Stimulated activated CD8-positive, alpha-beta memory T cell treated with anti-CD3 and anti-CD28 coated beads, Interleukin-7, amount 100 ng/mL, for 1 hour (primary cell): ENCODE measurements at places on chromosomes 7 and 10.
A peak's percentile ranks its signal among the peaks of the same experiment; 100 is the strongest.

DNA sequence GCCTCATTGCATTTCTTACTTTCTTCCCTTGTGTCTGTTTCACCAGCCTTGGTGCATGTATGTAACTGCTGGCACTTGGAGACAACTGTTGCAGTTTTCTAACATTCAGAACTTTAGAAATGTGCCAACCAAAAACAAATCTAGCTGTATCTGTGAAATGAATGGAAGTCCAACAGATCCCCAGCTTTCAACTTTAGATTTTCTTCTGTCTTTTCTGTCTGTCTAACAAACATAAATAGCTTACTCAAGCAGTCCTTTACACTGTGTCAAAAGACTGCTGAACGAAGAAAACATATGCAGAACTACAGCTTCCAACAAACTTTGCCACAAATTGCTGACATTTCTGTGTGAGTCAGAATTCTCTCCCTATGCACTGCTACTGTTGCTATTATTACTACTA lies 30.9 kb downstream of the SORCS1 start:
- DNase-seq = no peak

- DNase-seq = no peak
Observed at GRCh38 chr10:97762816-97763215, 9.0 kb downstream of the SFRP5 start.

- no peak for DNase-seq
Observed at GRCh38 chr10:124875596-124875995, 66.3 kb upstream of the ZRANB1 start.

DNA sequence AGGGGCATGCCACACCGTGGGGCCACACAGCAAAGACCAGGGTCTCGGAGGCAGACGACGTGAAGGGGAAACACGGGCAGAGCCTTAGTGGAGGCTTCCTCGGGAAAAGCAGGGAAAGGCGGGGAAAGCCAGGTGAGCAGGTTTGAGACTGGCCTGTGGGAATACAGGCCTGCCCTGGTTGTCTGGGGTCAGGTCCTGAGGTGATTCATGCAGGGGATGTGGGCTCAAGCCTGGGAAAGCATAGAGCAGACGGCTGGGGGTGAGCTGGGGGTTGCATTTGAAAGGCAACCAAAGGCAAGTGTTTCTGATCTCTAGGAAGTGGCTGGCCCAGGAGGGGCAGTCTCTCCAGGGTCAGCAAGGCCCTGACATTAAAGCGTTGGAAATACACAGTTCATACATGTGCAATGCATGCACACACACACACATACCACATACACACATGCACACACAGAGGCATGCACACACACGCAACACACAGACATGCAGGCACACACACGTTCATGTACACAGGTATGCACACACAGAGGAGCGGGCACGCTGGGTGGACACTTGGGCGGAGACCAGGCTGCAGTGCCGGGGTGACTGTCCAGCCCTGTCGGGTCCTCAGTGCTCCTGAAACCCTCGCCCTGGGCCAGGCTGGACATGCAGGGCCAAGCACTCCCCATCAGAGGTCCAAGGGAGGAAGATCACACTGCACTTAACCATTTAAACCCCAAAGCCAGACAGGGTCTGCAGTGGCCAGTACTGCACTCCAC lies 51.8 kb downstream of the DPYSL4 start:
- DNase-seq = no peak

- DNase-seq = no peak
Observed at GRCh38 chr7:121480566-121481335, 84.6 kb upstream of the FAM3C start.

DNA sequence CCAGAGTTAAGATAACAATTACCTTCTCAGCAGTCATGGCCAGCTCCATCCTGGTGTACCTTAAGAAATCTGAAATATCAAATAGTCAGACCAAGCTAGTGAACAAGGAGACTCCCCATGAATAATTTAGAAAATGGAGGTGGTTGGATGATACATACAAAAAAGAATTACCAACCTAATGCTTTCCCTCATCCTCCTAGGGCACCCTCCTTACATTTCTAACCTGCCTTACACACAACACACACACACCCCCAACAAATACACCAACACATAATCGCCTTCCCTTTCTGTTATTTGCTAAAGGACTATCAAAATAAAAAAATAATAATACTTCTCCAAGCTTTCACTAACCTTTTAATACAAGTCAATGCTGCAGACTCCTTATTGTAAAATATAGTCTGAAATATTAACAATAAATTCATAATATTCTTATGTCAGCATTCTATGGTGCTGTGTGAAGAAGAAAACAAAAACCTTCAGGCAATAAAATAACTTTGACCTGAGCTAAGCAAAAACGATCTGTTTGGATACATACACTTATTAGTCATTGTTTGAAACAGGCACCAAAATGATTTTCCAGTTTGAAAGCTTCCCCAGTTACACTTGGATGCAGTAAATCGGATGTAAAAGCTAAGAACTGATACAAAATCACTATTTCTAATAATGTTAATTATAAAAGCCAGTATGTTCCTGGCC lies 3.4 kb downstream of the TWIST1 start:
- DNase-seq = no peak

DNA sequence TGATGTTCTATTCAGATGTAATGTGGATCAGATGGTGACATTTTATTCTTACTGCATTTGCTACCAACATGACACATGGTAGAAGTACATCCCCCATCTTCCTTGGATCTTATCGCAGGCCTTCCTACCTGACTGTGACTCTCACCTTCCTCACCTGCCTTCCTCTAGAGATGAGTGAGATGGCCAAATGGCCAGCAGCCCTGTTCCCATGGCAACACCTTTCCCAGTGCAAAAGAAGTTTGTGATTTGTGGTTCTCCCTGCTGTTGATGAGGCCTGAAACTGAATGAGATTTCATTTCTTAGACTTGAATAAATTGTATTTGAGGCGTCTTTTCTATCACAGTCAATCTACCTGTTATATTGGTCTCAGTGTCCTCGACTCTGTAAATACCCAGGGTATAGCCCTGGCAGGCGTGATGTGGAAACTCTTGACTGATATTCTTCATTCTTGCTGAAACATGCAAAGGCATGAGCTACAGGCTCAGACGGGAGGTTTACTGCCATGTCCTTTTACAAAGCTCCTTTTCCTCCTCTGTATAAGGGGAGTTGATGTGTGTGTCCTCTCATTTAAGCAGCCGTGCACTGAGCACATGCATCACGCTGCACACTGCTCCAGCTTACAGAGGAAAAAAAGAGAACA lies 440.7 kb upstream of the AKR1E2 start:
- DNase-seq = no peak

DNA sequence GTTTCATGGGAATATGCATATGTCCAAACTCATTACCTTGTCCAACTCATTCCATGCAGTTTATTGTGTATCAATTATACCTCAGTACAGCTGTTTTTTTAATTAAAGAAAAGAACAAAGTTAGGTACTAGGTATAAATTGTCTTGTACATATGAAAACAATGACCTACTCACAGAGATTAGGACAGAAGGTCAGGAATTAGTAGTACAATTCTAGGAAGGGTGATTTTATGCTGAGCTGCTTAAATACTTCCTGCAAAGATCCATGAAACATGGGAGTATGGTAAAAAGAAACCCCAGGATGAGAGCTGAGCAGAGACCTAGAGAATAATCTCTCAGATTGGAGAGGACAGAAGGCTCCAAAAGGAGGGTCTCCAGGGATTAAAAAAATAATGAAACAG lies 13.8 kb upstream of the KDM7A start:
- no peak for DNase-seq

- no peak for DNase-seq
Observed at GRCh38 chr10:113506476-113506875, 46.4 kb upstream of the HABP2 start.

- DNase-seq = no peak
Observed at GRCh38 chr10:10850214-10850613, 167.5 kb upstream of the CELF2 start.

- DNase-seq = no peak
Observed at GRCh38 chr10:53839440-53840039, 961.5 kb downstream of the PCDH15 start.

DNA sequence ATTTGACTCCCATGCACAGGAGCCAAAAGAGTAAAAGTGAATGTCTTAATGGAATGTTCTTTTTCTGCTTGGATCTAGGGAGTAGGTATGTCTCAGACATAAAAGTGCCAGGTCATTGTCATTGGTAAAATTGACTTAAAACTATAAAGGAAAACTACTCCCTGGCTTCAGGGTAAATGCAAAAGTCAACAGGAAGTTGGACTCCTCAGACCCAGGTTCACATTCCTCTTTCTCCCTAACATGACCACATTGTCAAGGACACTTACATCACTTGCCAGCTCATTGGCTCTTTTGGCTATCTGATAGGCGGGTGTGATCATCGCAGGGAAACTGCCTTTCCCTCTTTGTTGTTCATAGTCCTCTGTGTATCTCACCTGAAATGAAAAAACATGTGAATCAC lies 13.7 kb downstream of the NRAP start:
- DNase-seq = no peak

GRCh38 chr10:124436191-124436638 lies 13.6 kb downstream of the NKX1-2 start:
- DNase-seq = no peak

DNA sequence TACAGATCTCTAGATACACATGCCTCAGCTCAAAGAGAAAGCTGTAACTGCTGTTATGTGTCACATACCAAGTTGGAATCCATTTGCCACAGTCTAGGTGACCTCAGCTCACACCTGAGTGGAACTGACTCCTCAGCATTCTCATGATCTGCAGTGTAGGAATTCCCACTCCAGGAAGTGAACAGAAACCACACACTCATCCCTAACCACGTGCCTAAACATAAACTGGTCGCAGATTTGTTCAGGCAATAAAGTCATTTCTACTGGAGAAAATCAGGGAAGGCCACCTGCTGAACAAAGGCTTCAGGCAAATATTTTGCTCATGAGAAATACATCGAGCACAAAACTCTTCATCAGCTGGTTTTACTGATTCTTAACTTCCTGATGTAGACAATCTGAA lies 23.0 kb upstream of the ZMYND11 start:
- DNase-seq = no peak

DNA sequence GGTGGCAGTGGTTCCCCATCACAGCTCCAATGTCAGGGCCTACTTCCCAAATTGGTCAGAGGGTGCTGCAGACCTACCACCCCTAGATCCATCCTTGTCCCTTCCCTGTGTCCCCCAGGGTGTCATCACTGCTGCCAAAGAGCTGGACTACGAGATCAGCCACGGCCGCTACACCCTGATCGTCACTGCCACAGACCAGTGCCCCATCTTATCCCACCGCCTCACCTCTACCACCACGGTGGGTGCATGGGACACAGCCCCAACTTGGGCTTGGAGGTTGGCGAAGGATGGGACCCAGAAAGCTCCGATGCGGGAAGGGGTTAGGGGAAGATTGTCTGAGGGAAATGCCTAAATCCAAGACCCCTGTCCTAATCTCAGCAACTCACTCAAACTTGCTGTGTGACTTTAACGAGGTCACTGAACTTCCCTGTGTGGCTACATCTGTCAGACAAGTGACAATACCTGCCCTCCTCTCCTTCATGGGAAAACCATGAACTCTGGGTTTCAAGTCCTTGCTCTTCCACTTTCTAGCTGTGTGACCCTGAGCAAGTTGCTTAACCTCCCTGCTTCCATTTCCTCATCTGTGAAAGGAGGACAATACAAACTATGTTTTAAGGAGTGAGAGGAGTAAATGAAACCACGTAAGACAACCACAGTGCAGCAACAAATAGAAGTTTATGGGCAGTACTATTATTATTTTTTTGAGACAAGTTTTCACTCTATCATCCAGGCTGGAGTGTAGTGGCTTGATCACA lies 4.9 kb upstream of the VSIR start:
- no peak for DNase-seq

GRCh38 chr10:90919683-90920574 lies 958 bp downstream of the ANKRD1 start:
- DNase-seq = no peak

- no peak for DNase-seq
Observed at GRCh38 chr10:13051126-13051694, 48.8 kb upstream of the OPTN start.

DNA sequence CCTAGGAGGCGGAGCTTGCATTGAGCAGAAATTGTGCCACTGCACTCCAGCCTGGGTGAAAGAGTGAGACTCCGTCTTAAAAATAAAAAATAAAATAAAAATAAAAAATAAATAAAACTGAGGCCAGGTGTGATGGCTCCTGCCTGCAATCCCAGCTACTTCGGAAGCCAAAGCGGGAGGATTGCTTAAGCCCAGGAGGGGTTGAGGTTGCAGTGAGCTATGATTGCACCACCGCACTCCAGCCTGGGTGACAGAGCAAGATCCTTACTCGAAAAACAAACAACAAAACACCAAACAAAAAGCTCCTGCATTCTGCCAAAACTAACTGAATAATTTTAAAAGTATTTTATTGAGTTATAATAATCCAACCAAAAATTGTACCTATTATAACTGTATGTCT lies 36.2 kb downstream of the AGAP4 start:
- DNase-seq = no peak

- DNase-seq = no peak
Observed at GRCh38 chr10:88974012-88974411, 16.6 kb upstream of the FAS start.

- no peak for DNase-seq
Observed at GRCh38 chr10:92837456-92837855, 10.9 kb upstream of the EXOC6 start.

GRCh38 chr10:26717476-26717875 lies 20.0 kb downstream of the PDSS1 start:
- no peak for DNase-seq

DNA sequence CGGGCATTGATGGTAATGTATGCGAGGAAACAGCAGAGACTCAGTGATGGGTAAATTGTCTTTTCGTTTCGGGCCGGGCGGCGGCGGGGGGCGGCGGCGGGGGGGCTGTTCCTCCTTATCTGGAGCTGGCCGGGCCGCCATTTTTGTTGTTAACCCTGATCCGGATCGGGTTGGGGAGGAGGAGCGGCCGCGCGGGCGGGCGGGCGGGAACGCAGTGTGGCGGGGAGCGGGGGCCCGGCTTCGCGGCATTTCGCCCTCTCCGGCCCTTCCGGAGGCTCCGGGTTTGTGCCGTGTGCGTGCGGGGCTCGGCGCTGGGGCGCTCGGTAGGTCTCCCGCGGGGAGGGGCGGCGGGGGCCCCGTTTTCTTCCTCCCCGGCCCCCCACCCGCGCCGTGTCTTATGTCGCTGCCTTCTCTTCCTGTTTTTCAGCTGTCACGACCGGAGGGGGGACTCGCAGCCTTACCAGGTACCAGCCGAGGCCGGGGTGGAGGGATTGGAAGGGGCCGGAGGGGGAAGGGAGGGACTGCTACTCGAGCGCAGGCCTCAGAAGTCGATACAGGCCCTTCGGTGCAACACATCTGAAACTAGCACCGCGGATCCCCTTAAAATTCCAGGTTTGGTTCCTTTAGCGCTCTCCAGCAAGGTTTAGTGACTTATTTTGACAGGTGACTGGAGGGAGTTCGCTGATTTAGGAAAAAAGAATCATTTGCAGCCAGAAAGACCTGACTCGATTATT lies 820 bp downstream of the WAC start:
- DNase-seq = peak; percentile 36
